ENCODE measurements at places on chromosomes 1 and 21.
A peak's percentile ranks its signal among the peaks of the same experiment; 100 is the strongest.

- no peak for DNase-seq
These were observed 369.4 kb downstream of the KCNH1 start for GRCh38 chr1:210764536-210764935.

GRCh38 chr1:156149374-156150332, 3.7 kb upstream of the SEMA4A start:
- no peak for DNase-seq

DNA sequence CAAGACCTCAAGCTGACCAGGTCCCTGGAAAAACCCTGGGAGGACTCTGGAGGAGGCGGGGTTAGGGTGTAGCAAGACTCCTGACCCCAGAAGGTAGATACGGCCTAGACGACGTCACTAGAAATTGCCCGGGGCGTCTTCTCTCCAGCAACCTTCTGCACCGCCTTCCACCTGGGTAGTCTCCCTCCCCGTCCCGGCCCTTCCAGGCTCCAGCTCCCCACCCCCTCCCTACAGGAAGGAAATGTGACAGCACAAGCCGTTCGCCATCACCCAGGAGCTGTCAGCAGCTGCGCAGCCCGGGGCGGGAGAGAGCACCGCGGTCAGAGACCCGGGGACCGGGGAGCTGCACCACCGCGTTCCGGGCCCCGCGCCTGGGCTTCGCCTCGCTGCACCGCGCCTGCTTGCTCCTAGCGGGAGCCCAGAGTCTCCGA, 20.0 kb downstream of the SERTAD4 start:
- DNase-seq: no peak

GRCh38 chr1:2240270-2241156, 12.4 kb downstream of the SKI start:
- DNase-seq: no peak

DNA sequence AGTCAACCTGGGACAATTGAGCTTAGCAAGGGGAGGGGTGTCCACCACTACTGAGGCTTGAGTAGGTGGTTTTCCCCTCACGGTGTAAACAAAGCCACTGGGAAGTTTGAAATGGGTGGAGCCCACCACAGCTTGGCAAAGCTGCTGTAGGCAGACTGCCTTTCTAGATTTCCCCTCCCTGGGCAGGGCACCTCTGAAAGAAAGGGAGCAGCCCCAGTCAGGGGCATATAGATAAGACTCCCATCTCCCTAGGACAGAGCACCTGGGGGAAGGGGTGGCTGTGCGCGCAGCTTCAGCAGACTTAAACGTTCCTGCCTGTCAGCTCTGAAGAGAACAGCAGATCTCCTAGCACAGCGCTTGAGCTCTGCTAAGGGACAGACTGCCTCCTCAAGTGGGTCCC, 758.4 kb downstream of the LTN1 start:
- no peak for DNase-seq

GRCh38 chr1:43034778-43035177, 76.1 kb upstream of the SLC2A1 start:
- no peak for DNase-seq

GRCh38 chr1:199273837-199274379, 635.1 kb downstream of the PTPRC start:
- DNase-seq: no peak

GRCh38 chr1:147204080-147204479, 21.1 kb downstream of the FMO5 start:
- no peak for DNase-seq

GRCh38 chr21:42413093-42413492, 9.4 kb downstream of the UBASH3A start:
- DNase-seq: no peak

- DNase-seq: no peak
These were observed 7.5 kb upstream of the NCF2 start for GRCh38 chr1:183597656-183598347.

GRCh38 chr1:83769594-83770318, 229.2 kb downstream of the TTLL7 start:
- DNase-seq: no peak

DNA sequence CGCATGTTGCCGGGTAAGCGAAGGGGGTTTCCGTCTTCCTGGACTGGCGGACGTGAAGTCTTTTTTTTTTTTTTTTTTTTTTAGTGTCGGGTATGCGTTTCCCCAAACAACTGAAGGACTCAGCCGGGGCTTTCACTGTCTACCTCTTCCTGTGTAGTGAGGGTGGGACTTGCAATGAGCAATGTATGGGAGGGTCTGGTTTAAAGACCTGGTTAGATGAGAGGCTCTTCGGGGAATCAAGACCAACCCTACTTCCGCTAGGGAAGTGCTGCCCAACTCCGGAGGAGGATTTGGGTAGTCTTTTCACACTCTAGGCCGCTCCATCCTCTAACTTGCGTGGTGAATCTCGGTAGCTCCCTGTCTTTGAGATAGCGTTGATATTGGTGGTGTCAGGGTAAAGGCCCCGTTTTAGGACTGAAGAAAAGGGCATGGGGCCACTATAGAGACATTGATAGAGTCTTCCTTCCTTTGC, 754 bp downstream of the PRRC2C start:
- no peak for DNase-seq

GRCh38 chr1:49842596-49842995, 181.2 kb downstream of the AGBL4 start:
- no peak for DNase-seq

- no peak for DNase-seq
These were observed 7.3 kb upstream of the PIGV start for GRCh38 chr1:26780344-26780957.

- DNase-seq: peak; percentile 71
These were observed 312 bp downstream of the ARNT start for GRCh38 chr1:150876119-150876454.

GRCh38 chr1:6280761-6281451, 20.0 kb upstream of the GPR153 start:
- DNase-seq: no peak

- no peak for DNase-seq
These were observed 14.1 kb upstream of the ARF1 start for GRCh38 chr1:228068359-228068758.

DNA sequence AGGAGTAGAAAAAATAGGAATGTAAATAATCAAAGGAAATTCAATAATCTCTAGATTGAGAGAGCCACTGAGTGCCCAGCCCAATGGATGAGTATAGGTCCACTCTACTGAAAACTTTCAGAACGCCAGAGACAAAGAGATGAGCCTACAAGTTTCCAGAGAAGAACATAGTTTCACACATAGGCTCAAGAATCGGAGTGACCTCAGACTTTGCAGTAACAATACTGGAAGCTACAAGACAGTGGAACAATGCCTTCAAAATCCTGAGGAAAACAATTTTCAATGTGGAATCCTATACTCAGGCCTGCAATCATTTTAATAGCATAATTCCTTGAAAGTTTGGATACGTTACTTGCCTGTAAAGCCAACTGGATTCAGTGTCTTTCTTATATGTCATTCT, 11.0 kb downstream of the GJA4 start:
- no peak for DNase-seq

Data from substantia nigra (tissue), 51 donors.